ENCODE measurements at places on chromosomes 3 and 15.
A peak's percentile ranks its signal among the peaks of the same experiment; 100 is the strongest.

GRCh38 chr3:61686228-61686648 is 124.9 kb downstream of the PTPRG start:
- no peak for DNase-seq

DNA sequence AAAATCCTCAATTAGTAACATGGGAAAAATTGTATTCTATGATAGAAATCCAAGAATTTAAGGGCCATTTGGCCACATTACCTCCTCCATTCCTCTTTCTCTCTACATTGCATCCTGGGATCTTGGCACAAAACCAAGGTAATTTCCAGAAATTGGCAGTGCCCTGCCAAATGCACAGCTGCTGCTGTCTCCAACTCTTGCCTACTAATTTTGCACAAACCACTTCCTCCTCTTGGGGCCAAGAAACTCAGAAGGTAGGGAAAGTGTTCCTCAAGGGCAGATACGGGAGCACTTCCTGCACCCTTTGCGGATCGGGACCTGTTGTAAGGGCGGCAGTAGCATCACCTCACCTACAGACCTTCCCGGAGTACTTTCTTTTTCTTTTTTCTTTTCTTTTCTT is 57.8 kb downstream of the MAP3K13 start:
- DNase-seq = peak; percentile 8

DNA sequence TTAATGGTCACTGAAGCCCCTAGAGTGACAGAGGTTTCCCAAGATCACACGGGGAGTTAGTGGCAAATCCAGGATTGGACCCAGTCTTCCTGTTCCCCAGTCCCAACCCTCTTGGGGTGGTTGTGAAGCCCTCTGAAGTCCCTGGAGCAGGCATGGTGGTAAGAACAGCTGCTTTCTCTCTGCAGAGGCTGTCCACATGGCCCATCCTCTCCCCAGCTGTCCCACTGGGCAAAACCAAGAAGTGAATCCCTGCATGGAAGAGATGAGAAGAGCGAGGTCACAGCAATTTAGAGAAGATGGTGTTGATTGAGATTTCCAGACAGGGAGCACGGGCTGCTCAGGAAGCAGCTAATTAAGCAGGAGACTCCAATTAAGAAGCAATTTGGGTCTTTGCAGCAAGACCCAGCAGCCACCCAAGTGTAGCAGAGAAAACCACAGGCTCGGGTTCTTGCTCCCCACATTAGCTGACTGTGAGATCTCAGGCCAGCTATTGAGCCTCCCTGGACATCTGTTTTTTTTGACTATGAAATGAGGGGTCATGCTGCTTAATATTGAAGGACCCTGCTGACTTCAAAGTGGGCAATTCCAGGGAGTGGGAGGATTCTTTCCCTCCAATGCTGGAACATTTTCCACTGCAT is 14.8 kb upstream of the HDAC11 start:
- no peak for DNase-seq

DNA sequence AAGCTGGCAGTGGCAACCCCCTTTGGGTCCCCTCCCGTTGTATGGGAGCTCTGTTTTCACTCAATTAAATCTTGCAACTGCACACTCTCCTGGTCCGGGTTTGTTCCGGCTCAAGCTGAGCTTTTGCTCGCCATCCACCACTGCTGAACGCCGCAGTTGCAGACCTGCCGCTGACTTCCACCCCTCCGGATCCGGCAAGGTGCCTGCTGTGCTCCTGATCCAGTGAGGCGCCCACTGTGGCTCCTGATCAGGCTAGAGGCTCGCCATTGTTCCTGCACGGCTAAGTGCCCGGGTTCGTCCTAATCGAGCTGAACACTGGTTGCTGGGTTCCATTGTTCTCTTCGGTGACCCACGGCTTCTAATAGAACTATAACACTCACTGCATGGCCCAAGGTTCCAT is 22.8 kb downstream of the CHST2 start:
- DNase-seq = no peak

GRCh38 chr15:48555241-48555881 is 90.1 kb downstream of the FBN1 start:
- DNase-seq = peak; percentile 94

GRCh38 chr3:111047812-111048435 is 23.7 kb upstream of the NECTIN3 start:
- DNase-seq = no peak

DNA sequence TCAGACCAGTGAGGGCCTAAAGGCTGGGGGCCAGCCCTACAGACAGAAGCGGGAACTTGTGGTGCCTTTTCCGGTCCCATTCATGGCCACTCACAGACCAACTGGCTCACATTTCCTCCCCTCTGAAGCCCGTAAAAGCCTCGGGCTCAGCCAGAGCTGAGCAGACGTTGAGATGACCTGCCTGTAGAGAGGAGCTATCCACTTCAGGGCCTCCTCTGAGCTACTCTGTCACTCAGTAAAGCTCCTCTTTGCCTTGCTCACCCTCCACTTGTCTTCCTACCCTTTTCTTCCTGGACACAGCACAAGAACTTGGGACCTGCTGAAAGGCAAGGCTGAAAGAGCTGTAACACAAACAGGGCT is 53.5 kb downstream of the SLMAP start:
- DNase-seq = no peak

DNA sequence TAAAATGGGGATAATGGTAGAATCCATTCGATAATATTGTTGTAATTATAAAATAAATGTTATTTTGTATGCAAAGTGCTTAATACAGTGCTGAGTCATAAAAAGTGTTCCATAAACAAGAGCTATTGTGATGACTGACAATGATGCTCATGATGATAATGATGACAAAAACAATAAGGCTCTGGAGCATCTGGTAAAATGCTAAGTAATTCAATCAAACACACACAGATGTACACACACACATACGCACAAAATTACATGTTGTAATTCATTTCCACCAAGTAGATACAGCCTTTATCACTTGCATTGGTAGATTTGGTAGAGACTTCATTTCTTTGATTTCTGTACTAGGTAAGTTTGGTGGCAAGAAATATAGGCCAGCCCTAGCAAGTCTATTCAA is 163.8 kb downstream of the FHIT start:
- DNase-seq = no peak

DNA sequence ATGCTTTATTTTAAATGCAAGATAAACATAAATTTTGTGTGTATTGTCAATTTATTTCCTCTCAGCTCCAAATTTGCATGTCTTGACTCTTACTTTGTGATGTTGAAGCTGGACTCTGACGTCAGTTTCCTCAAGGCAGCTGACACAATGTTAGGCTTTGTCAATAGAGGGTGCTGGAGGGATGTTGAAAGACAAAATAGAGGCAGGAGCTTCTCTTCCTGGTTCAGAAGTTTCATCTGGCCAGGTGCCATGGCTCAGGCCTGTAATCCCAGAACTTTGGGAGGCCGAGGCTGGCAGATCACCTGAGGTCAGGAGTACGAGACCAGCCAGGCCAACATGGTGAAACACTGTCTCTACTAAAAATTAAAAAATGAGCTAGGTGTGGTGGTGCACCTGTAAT is 408.6 kb downstream of the GBE1 start:
- peak; percentile 11 for DNase-seq

Data from EH (cell line).